ENCODE measurements at places on chromosomes 11 and 22.

DNA sequence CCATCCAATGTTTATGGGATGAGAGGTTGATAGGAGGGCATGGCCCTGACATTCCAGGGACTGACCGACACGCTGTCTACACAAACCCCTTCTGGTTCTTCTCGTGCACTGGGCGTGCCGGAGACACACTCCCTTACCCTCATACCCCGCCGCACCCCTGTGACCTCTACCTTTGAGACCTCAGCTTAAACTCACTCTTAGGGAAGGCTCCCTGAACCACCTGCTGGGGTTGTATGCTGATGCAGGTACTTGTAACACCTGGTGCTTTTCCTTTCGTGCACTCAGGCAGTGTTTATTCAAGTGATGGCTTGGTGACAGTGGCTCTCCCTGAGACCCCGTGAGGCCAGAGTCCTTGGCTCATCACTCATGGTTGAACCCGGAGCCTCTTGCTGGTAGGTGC is 12.0 kb downstream of the PPARA start:
- no peak for DNase-seq

DNA sequence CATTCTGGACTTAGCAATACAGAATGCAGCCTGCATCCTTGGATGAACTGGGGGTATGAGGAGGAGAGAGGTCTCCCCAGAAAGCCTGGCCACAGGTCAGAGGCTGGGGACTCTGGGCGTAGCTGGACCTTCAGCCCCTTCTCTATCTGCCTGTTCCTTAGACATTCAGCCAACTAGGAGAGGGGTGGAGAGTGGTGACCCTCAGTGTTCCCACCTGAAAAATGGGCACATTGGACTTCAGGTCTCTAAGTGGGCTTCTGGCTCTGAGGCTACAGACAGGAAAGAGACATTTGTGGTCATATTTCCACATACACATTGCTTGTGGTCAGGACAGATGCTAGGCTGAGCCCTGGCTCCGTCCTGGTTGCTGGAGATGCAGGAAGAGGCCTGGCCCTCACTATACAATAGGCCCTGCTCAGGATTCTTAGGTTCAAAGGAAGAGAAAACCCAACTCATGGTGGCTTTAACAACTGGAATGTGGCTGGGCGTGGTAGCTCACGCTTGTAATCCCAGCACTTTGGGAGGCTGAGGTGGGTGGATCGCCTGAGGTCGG is 30.1 kb upstream of the CBX7 start:
- DNase-seq = no peak

- DNase-seq = no peak
Observed at GRCh38 chr22:50610581-50610980, 10.0 kb downstream of the MAPK8IP2 start.

- DNase-seq = no peak
Observed at GRCh38 chr22:50700387-50701075, 27.9 kb downstream of the SHANK3 start.

- no peak for DNase-seq
Observed at GRCh38 chr22:35638001-35638400, 10.2 kb upstream of the APOL6 start.

Measured in D721Med (cell line).